Mucosa of descending colon (tissue), 3 donors: ENCODE measurements at places on chromosomes 4 and X. TPM values are rescaled to one million over a fixed set of nuclear protein-coding genes. Genes with fewer than 3 reads are reported as not detected.

DNA sequence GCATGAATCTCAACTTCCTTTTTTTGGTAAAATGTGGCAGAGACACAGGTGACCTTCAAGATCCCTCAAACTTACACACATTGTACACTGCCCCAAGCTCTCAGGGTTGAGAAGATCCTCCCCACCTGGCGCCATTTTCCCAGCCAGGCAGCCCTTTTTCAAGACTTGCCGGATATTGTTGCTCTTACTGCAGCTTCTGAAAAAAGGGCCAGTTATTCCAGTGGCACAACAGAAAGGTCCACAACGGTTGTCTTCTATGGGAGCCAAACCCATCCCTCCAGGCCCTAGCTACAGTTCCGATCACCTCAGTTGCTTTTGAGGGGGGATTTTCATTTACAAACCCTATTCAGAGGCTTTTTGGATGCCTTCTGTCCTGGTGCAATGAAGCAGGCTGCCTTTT, 101.1 kb downstream of the CHIC2 start:
- no peak for DNase-seq

DNA sequence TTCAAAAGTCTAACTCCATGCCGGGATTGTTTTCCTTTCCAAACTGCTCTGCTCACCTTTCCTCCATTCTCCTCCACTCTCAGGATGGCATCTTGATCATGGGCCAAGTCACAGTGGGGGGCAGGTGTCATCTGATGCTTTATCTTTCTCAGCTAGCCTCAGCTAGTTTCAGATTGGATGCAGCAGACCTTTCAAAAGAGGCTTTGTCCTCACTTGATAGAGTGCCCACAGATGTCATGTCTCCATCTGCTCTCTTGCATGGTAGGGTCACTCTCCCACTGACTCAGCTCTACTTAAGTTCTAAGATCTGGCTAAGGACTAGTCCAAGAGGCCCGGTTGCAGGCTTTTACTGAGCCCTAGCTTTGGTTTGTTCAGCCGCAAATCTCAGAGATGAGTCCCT, 341.8 kb upstream of the GALNT7 start:
- no peak for DNase-seq

- no peak for DNase-seq
Observed at GRCh38 chrX:116111497-116111896, 59.0 kb upstream of the AGTR2 start.

GRCh38 chrX:151997539-151997938, 23.1 kb upstream of the GABRE start:
- DNase-seq, result no peak

DNA sequence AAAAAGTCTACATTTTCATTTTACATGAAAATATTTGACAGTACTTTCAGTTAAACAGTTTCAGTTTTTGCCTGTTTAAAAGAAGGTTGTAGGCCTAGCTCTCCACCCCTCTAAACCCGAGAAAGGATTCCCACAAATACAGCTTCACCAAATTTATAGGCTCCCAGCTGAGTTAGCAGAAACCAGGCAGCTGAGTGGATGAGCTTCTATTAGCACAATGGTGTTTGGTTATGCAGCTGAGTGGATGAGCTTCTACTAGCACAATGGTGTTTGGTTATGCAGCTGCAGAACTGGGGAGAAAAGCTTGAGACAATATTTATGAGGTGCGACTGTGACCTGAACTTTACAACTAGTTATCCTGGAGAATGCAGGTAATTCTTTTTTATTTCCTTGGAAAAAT, 36.6 kb upstream of the PAQR3 start:
- no peak for DNase-seq

- DNase-seq, result no peak
Observed at GRCh38 chr4:176614793-176615192, 177.9 kb downstream of the VEGFC start.

GRCh38 chr4:93775551-93775950, 53.0 kb upstream of the ATOH1 start:
- no peak for DNase-seq

The PRPS2 gene
- 68.5 TPM for total RNA-seq
